ENCODE measurements at places on chromosomes 16 and 17.

DNA sequence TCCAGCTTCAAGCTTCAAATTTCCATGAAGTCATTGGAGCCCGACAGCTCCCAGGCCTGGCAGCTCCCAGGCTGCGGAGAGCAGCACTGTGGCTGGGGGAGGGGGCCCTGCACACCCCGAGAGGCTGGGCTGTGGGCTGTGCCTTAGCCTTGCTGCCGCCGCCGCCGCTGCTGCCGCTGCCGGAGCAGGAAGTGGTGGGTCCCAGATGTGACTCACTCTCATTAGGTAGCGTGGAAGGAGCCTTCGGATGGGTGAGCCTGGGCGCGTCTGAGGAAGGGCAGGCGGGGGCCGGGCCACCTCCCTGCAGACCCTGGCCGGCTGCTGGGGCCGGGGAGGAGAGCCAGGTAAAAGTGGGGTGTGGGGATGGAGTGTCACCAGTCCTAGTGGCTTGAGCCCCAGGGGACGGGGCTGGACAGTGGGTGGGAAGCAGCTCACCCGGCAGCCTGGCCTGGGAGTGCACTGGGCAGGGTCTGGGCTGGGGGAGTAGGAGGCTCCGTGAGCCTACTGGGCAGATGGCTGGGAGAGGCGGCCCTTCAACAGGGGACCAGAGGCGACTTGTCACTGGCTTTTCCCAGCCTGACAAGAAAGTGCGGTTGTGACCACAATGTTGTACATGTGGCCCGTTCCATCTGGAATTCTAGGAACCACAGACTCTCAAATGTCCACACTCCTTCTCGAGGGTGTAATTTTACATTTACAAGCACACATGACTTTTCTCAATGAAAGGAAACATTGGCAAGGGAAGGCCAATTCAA is at the start of gene ADCY7:
Gene ADCY7 (plus strand): TSS at position 215 of the 755 bp plus-strand sequence. CDS start 21,629 bp downstream, outside the sequence.
- DNase-seq = peak; percentile 58

DNA sequence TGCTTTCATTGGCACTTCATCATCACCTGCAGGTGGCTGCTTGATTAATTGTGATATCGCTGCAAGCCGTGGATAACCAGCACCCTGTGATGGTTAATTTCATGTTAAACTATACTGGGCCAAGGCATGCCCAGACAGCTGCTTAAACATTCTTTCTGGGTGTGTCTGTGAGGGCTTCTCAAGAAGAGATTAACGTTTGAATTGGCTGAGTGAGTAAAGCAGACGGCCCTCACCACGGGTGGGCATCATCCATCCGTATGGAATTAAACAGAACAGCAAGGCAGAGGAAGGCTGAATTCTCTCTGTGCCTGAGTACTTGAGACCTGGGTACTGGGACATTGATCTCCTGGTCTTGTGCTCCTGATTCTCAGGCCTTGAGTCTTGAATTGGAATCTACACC is 7.1 kb upstream of the ZNF213 start:
- no peak for DNase-seq

DNA sequence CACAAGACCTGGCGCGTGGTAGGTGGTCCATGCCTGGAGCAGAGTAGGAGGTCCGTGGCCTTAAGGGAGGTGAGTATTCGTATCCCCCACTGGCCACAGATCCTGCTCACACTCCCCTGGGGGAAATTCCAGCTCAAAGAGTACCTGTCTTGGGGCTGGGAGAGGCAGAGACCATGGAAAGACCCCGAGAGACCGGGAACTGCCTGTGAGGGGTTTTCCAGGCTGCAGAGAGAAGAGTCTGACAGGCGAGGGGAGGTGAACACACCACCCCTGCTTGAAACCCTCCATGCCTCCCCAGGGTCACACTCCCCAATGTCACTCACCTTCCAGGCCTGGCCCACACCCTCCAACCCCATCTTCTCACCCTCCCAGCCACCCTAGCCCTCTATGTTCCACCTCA is 12.6 kb upstream of the SNN start:
- no peak for DNase-seq

DNA sequence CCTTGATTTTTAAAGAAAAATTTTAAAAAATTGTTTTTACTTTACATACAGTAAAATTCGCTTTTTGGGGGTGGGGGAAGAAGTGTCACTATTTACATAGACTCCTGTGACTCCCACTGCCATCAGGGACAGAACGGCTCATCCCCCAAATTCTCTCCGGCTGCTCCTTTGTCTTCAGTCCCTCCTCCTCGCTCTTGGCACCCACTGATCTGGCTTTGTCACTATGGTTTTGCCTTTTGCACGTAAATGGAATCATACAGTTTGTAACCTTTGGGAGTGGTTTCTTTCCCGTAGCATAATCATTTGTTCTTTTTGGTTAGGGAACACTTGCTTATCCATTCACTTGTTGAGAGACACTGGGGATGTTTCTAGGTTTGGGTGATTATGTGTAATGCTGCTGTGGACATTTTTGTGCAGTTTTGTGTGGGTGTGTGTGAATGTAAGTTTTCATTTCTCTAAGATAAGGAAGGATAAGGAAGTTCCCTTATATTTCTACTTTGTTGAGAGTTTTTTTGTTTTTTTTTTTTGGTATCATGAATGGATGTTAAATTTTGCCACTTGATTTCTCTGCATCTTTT is 27.4 kb downstream of the RAB11FIP4 start:
- no peak for DNase-seq

DNA sequence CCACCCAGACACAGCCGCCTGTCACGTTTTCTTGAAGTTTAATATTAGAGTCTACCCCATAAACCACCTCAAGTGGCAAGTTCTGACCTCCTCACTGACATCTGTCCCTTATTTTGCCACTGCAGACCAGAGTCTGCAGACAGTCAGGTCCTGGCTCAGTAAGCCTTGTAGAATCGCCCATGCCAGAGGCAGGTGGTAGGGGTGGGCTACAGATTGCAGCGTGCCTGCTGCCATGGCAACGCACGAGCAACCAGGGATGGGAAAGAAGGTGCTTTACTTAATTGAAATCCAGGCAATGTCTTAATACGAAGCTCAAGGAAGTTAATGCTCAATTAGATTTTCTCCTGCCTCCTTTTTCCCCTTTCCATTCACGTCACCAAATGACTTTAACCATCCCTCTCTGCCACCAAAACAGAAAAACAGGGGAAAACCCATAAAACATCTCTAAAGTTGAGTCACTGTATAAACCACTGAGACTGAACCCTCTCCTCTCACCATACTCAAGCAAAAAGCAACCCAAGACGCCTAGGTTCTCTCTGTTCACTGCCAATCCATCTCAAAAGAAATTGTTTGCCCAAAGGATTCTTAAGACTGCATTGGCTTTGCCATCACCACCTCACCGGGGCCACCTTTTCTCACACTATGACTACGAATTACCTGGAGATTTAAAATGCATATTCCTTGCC is 228.8 kb downstream of the SLC39A11 start:
- no peak for DNase-seq

DNA sequence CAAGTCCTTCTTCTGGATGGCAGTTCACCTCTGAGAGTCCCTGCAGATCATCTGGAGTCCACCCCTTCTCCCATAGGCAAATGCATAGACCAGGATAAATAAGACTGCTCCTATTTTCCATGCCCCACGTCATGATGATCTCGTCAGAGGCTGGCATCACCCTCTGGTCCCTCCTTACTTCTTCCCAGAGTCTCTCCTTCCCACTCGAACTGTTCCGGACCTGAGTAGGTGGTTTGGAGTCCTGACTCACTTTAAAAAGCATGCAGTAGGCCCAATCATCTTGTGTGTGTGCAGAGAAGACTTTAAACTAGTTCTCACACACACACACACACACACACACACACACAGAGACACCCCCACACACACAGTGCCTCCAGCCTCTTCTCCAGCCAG is 72.0 kb downstream of the SOX9 start:
- no peak for DNase-seq

GRCh38 chr16:83273504-83274173 is 534.1 kb upstream of the HSBP1 start:
- DNase-seq = no peak

GRCh38 chr16:59088431-59088830 is 354.3 kb upstream of the GOT2 start:
- no peak for DNase-seq

DNA sequence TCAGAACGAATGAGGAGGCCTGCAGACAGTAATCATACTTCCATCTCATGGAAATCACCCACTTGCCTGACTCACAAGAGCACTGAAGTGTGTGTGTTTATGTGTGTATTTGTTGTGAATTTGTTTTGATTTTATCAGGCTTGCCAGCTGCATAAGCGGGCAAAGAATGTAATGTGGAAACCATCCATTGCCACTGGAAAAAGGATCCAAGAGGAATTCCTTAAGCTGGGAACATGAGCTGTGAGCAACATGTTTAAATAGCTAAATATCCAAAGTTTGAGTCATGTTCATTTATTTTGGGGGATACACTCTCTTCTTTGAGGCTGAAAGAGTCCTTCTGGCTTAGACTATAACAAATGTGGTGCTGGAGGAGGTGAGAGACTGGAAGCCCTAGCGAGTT is 198.4 kb upstream of the TBX2 start:
- DNase-seq = no peak

DNA sequence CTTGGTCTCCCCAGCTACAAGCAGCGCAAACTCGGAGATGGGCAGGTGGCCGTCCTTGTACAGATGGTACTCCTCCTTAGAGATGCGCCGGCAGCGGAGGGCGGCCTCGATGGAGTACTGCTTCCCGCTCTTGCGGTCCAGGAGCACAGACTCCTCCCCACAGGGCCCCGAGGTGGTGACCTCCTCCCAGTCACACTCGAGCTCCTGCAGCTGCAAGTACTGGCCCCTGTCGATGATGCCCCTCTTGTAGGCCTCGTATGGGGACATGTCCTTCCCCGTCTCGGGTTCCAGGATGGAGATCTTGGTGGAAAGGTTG is 7.2 kb downstream of the CDK3 start:
- no peak for DNase-seq

- DNase-seq = no peak
These were observed 7.8 kb downstream of the BAHCC1 start for GRCh38 chr17:81402981-81403467.

DNA sequence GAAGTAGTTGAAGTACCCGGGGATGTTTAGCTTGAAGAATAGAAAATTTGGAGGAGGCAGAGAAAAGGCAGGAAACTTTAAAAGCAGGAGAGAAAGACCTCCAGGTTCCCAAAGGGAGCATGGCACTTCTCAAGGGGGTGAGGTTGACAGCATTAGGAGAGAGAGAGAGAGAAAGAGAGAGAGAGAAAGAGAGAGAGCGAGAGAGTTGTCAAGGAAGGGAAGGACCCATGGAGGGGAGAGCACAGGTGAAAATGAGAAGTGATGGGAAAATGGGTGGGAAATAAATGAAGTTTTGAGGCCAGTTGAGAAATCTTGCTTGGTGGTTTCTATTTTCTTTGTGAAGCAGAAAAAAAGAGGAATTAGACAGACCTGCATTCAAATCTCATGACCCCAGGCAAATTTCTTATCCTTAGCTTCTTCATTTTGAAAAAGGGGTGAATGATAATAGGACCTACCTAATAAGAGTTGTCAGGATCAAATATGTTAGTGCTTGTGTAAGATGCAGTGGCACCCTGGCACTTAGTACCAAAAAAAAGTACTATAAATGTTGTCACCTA is 24.0 kb downstream of the PRKCB start:
- no peak for DNase-seq

DNA sequence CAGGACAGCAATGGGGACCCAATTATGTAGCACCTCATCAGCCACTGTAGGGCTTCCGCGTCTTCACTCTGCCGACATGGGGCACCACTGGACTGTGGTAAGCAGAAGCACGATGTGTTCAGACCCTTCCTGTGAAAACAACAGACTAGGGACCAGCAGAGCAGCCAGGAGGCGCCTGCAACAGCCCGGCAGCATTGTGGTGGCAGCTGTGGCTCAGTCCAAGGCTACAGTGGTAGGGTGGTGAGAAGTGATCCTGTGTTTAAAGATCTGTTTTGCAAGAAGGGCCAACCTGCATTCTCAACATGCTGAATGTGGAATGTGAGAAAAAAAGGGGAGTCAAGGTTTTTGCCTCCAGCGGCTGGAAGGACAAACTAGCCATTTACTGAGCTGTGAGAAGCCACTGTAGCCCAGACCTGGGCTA is 80.8 kb downstream of the GAS7 start:
- no peak for DNase-seq

GRCh38 chr17:56152874-56153602 is at the start of gene ANKFN1:
Gene ANKFN1, plus strand, starts transcription at chr17:56153475. Its CDS starts 59,193 bp downstream, at chr17:56212668.
- DNase-seq = no peak

DNA sequence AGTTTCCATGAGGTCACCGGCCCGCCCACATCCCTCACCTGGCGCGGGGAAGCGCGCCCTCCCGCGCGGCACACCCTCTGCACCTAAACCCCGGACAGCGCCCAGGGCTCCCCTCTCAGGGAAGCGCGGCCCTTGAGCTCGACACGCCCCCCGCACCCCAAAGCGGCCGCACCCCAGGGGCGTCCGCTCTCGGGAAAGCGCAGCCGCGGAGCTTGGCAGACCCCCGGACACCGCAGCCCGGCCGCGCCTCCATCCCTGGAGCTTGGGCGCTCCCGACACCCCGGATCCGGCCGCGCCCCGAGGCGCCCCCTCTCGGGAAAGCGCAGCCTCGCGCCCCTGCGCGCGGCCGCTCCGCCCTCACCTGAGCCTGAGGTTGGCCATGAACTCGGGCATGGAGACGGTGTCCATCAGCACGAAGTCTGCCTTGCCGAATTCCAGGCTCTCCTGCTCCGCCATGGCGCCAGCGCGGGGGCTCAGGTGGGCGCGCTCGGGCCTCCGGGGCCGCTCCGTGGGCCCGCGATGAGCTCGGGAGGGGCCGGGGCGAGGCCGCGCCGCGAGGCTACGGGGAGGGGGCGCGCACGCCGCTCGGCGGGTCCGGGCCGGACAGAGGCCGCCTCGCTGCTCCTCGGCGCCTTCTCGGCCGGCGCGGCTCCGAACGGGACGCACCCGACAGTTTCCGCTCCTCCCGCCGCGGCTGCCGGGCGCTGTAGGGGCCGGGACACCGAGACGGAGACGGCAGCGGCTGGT is at the start of gene MYO1D:
Gene MYO1D (minus strand): TSS at position 708 of the 747 bp plus-strand sequence. CDS start 252 bp downstream, at position 456.
- no peak for DNase-seq

DNA sequence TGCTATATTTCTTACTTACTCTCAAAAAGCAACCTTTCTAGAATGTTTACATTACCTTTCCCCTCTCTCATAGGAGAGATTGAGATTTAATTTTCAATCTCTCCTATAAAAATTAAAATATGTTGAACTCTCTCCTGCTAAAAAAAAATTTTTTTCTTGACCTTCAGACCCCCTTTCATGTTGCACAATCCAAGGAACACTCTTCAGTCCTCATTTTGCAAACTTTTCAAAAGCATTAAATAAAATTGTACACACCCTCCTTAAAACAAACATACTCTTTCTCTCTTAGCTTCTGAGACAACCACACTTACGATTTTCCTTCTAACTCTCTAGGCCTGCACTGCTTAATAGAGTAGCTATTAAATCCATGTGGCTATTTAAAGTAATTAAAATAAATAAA is 8.6 kb upstream of the ABCA6 start:
- DNase-seq = no peak

- DNase-seq = no peak
These were observed 109.0 kb upstream of the CACNG5 start for GRCh38 chr17:66725956-66726355.

GRCh38 chr16:37511-37910 is 15.9 kb downstream of the POLR3K start:
- no peak for DNase-seq

- DNase-seq = no peak
These were observed 26.4 kb upstream of the MRPS23 start for GRCh38 chr17:57876023-57876865.
